ENCODE measurements at places on chromosomes 16 and 17.

- DNase-seq, result no peak
Observed at GRCh38 chr17:7173687-7174602, 5.2 kb downstream of the ASGR1 start.

- DNase-seq, result no peak
Observed at GRCh38 chr17:31548709-31549108, 157.2 kb downstream of the RAB11FIP4 start.

DNA sequence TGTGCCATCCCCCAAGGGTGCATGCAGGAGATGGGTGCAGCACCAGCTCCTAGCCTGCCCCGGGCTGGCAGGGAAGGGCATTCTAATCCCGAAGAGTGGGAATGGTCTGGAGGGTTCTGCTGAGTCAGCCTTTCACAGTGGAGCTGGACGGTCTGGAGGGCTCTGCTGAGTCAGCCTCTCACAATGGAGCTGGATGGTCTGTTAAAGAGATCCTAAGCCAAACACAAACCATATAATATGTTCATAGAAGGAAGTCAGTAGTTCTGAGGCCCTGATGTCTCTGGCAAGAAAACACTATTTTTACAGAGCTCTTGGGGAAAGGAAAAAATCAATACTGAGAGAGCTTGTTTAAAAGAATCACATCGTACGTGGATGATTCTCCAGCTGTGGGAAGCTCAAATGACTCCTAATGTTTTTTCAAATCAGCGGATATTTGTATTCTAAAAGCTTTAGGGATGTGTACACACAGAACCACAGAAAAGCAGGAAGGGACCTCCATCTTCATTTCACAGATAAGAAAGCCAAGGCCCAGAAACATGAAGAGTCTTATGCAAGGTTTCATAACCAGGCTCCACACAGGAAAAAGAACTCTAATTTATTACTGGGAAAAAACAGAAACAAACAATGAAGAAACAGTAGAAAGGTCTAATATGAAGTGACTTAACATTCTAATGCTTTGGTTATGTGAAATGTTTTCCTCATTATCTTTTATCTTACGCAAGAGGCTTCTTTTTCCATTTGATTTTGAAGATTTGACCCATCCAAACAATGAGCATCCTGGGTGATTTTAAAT, 176.3 kb downstream of the VPS53 start:
- DNase-seq, result no peak

DNA sequence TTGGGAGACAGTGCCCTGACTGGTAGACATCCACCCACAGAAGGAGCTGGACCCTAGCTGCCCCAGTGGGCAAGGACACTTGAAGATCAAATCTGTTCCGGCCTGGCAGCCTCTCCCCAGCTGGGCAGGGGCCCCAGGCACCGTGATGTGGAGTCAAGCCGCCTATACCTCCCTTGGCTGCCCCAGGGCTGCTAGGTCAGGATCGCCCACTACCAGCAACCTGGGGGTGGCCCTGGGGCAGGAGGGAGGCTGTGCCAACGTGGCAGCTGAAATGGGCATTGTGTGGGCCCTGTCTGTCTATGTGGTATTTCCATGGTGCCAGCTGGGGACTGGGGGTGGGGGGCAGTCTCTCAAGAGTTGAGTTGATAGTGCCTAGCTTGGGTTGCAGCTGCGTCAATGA, 941 bp downstream of the PDK2 start:
- DNase-seq, result no peak

- no peak for DNase-seq
Observed at GRCh38 chr16:81715358-81716196, 63.5 kb upstream of the PLCG2 start.

- no peak for DNase-seq
Observed at GRCh38 chr16:77306075-77306474, 106.9 kb downstream of the SYCE1L start.

GRCh38 chr16:75402821-75403475, 30.4 kb downstream of the CFDP1 start:
- DNase-seq, result peak; percentile 38

DNA sequence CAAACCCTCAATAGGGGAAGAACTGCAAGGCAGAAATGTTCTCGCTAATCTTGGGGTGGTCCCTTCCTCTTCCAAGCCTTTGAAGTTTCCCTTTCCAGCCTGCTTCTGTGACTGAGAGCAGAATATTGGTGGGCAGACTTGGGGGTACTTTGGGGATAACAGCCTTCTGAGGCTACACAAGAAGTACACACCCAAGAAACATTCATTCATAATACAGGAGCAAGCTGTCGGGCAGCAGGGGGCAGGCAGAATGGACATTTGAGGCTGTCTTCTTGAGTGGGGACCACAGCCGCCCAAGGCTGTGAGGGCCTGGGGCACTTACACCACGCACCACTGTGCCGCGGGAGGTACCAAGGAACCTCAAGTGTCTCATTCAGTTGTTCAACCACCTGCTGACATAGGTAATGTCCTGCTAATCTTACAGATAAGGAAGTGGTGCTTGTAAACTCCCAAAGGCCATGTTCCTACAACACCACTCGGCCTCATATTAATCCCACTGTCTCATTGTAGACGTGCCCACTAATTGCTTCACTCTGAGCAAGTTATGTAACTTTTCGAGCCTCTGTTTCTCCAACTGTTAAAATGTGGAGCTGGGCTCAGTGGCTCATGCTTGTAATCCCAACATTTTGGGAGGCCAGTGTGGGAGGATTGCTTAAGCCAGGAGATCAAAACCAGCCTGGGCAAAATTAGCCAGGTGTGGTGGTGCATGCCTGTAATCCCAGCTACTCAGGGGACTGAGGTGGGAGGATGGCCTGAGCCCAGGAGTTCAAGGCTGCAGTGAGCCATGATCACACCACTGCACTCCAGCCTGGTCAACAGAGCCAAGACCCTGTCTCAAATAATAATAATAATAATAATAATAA, 2.5 kb upstream of the MRPS23 start:
- no peak for DNase-seq

GRCh38 chr16:81519301-81520150, 74.9 kb downstream of the CMIP start:
- DNase-seq, result no peak

DNA sequence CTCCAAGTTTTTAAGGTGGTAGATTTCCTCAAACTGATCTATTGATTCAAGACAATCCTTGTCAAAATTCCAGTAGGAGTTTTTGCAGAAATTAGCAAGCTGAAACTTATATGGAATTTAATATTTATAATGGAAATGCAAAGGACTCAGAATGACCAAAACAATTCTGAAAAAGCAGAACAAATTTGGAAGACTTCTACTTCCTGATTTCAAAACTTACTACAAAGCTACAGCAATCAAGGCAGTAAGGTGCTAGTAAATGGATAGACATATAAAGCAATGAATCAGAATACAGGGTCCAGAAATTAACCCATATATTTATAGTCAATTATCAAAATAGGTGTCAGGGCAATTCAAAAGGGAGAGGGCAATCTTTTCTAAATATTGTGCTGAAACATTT, 11.8 kb upstream of the IL21R start:
- DNase-seq, result no peak

DNA sequence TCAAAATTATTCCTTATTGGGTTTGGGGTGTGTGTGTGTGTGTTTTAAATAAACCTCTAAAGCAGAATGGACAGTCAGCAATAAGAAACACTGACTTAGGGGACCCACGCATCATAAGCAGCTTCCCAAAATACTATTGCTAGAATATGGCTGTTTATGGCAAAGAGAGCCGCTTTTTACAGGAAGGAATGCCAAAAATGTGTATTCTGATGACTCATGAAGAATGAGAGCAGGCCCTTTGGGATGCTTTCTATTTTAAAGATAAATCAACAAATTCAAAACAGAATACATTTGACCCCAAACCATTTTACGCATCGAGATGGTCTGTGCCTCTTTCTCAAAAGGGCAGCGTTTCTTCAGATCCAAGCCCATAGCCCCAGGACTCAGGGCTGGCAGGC, 37.5 kb downstream of the ARHGAP17 start:
- DNase-seq, result peak; percentile 79

GRCh38 chr17:10744501-10745000, 14.7 kb upstream of the TMEM220 start:
- DNase-seq, result no peak

DNA sequence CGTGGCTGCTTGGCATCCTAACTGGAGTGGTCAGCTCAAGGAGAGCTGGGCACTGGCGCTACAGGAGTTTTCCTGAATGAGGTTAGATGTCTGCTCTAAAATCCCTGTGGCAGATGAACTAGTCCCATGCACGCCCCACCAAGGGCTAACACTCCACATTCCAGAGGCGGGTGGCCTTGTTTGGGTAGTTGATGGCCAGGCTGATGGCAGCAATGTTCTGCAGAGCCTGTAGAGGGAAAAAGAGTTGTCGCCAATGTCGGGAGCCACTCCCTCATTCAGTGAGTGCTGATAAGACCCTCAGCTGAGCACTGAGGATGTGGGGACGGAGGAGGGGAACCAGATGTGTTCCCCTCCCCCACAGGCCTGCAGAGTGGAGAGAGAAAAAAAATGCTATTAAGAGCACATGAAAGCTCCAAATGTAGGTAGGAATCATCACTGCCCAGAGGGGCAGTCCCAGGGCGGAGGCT, 42.5 kb upstream of the ATP2A3 start:
- no peak for DNase-seq

DNA sequence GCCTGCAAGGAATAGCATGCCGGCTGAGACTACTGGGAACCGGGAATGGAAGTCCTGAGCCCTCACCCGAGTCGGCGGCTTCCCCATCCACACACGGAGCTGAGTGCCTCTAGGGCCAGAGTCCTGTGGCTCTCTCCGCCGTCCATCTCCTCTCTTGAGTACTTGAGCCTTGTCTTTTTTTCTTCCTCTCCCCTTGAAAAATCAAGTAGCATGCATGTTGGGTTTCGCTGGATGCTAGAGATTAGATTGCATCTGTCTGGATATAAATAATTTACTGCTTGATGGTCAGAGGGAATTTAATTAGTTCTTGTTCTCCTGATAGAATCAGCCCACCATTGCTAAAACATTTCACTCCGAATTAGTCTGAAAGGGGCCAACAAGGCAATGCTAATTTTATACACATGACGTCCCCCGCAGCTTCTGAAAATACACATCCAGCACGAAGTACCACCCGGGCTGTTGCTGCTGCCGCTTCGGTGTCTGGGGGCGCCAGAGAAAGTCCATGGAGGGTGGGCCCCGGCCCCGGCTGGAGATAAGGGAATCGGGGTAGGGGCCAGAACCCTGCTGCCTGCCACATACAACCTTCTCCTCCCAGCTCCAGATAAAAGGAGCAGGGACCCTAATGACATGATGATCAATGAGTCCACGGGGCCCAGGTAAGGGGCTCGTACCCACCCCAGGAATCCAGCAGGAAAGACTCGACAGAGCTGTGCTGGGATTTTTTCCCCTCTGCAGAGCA, 48.5 kb downstream of the RBFOX3 start:
- DNase-seq, result no peak

GRCh38 chr16:75550211-75550662, 5.8 kb downstream of the TMEM231 start:
- no peak for DNase-seq

DNA sequence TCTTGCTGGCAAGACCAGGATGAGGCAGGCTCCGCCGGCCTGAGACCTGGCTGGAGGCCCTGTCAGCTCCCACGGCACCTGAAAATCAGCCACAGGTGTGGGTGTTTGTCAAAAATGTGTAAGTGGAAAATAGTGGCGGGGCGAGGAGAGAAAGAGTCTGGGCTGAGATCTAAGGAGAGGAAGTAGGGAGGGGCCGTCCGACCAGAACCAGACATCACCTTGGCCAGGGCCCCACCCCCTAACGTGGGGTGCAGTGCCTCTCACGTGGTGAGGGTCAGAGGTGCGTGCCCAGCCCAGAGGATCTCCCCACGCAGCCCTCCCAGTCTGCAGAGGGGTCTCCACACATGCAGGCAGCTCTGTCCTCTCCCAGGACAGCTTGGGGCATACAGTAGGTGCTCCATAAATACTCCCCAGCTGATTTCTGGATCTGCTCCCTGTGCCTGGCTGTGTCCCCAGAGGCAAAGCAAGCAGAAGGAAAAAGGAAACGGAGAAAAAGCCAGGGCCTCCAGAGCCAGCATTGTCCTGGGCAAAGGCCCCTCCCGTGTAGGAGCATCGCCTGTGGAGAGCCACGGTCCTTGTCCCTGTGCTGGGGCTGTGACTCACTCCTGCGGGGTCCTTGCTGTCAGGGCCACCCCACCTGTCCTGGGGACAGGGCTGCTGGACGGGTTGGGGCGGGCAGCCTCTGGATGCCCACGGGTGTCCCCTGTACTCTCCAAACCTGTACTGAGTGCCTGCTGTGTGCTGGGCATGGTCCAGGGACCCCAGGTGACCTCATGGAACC, 16.7 kb downstream of the ZFPM1 start:
- DNase-seq, result no peak

Measured in HS-5 (cell line).